ENCODE measurements at places on chromosomes 7 and 10. TPM values are rescaled to one million over a fixed set of nuclear protein-coding genes. Genes with fewer than 3 reads are reported as not detected.

GRCh38 chr10:91374052-91374451 lies 36.1 kb upstream of the HECTD2 start:
- DNase-seq: no peak

- DNase-seq: peak; percentile 92
These were observed 10.8 kb downstream of the NEURL1 start for GRCh38 chr10:103504181-103504783.

DNA sequence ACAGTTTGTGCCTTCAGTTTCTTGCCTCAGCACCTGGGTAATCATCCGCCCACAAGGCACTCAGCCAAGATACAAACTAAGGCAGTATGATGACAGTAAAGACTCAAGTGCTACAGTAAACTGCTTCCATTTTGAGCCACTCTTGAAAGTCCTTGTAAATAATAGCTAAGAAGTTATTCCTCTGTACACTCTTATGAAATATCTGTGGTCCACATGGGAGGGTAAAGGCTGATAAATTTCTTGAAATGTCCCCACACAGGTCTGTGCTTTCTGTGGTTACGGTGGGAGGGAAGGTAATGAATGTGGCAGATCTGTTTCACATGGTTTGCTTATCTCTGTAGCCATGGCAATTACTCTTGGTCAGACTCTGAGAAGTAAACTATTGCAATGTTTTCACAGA lies 551.0 kb upstream of the ZWINT start:
- no peak for DNase-seq

Gene LIPK
- not detected for total RNA-seq

GRCh38 chr10:126392469-126392868 lies 4.2 kb upstream of the ADAM12 start:
- DNase-seq: no peak

Gene ICA1
- total RNA-seq: 15.1 TPM

GRCh38 chr7:137667633-137668387 lies 179.0 kb downstream of the DGKI start:
- peak; percentile 91 for DNase-seq

GRCh38 chr7:99312316-99313203 lies 13.1 kb upstream of the ARPC1A start:
- peak; percentile 79 for DNase-seq

Gene ASAH2
- 0.46 TPM for total RNA-seq

DNA sequence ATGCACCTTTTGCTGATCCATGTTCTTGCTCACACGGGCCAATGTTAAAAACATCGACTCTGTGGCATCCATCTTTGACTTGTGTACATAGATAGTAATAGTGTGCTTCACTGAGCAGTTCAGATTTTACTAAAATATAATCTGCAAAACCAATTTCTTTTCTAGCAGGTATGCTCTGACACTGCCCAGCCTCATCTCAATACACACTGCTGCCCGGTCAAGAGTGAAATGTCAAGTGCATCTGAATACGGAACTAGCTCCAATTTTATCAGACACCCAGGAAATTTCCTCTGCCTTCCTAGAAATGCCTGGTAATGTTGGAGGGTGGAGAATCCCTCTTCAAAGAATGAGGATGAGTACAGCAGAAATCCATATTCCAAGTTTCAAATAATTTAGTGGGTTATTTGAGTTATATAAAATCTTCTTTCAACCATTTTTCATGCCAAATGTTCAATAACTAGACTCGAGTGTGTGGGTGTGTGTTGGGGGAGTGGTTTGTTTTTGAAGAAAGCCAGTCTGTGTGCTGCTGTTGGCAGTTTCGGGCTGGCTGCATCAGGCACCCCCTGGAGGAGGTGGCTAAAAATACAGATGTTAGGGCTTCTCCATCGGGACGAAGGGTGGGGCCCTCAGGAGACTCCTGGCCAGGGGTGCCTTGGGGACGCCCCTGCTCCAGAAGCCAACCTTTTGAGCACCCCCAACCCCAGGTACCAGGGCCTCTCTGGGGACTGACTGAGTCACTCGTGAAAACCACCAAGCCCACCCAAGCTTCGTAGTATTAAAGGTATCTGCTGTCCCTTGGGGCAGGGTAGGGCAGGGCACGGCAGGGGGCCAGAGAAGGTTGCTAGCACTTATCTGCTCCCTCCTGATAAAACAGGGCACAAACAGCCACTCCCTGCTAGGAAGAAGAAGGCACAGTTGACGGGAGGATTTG lies 15.4 kb downstream of the CTBP2 start:
- DNase-seq: peak; percentile 46

Gene NEUROG3
- not detected for total RNA-seq

Gene CADPS2
- 12.2 TPM for total RNA-seq

Gene CFAP58
- 0.06 TPM for total RNA-seq

DNA sequence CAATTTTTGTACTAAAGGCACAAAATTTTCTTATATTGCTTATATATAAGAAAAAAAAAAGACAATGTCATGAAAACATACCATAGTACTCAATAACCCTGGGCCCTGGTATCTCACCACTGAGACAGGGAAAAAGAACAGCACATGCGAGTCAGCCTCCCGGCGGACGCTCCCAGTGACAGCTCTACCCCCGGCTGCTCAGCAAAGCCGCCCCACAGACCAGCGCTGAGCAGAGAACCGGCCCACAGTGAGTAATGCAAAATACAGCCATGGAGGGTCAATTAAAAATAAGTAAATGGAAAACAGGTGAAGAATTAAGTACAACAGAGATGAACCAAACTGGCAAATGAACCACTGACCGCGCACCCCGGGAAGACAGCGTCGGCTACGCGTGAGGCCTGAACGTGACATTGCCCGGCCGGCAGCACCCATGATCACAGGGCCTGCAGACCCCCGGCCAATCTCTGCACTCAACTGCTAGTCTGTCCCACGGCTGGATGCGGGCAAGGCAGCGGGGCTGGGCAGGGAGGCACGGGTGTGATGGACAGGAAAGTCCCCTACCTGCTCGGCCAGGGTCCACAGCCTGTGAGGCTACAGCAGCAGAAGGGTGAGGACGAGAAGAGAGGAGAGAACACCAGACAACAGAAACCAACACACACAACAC lies 175.9 kb downstream of the ZMYND11 start:
- DNase-seq: no peak

Gene TFPI2
- total RNA-seq: 113 TPM

DNA sequence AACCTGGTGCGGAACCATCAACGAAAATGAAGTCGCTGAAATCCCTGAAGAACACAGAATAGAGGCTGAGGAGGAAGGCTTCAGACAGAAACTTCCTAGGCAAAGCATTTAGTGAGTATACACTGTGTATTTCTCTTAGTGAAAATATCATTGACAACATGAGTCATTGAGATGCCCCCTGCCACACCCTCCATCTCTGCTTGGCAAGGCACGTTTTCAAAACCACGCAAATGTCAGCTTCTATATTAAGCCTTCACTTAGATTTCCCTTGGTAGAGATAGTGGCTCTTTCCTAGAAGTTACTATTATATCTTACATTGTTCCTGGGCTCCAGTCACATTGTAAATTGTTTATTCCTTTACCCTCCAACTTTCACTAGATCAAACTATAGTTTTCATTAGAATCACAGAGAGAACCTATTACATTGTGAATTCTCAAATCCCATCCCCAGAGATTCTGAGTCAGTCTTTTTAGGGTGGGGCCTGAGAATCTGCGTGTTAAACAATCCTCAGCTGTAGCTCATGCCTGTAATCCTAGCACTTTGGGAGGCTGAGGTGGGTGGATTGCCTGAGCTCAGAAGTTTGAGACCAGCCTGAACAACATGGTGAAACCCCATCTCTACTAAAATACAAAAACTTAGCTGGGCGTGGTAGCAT lies 4.6 kb upstream of the SKAP2 start:
- DNase-seq: peak; percentile 48

DNA sequence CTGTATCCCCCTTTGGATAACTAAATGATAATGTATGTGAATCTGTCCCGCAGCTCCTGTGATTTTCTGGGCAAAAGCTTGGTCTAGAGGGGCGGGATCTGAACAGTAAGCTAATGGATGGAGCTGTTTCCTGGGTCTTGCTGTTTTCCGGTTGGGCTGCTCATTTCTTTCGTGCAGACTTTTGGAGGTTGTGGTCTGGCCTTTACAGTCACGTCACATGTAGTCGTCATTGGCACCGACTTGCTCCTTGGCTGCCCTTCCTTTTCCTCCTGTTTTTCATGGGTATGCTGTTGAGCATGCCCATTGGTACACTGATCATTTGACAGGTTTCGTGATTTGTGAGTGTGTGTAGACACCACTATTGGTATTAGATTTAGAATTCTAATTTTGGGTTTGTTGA lies 2.0 kb downstream of the FBH1 start:
- DNase-seq: no peak

Gene POLR1F
- 61.2 TPM for total RNA-seq

Gene DPP6
- 0.24 TPM for total RNA-seq

Gene ADIRF
- total RNA-seq: not detected

Gene CYP2C19
- total RNA-seq: not detected

- DNase-seq: no peak
These were observed 175.3 kb upstream of the SH2B2 start for GRCh38 chr7:102111061-102112041.

DNA sequence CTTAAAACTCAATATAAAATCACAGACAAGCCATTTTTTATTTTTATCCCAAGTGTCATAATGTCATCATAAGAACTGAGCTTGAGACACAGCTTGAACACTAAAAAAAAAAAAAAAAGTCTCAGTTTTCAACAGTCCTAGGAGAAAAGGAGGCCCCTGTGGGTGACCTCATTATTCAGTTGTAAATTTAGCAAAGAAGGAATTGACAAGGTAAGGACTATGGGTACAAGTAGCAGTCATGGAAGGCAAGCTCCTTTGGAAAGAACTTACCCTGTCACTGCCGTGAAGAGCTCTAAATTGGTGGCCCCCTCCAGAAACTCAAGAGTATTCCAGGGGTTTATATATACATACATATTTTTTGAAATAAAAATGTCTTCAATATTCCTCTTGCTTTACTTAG lies 864.4 kb upstream of the KCND2 start:
- DNase-seq: no peak

- DNase-seq: no peak
These were observed 182.6 kb downstream of the COBL start for GRCh38 chr7:51134013-51134441.

DNA sequence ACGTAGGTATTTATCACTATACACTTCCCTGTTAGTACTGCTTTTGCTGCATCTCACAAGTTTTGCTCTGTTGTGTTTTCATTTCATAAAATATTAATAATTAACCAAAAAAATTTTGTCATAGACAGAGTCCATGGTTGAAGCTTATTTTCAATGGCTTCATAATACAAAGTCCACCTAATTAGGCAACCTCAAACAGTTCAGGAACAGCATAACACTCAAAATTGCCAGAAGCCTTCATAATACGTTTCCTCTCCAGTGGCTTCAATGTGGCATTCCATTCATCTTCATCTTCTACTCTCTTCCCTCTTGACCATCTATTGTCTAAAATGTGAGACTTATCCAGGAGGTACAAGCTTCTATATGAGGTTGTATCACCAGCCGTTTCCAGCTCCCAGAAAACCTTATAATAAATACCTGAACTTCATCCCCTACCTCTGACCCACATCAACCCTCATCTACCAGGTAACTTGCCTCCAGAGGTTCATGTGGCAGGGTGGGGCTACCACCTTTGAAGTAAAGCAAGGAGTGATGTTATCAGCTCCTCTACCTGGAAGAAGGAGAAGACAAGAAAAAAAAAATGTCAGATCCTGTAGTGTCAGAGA lies 337.3 kb downstream of the MALRD1 start:
- no peak for DNase-seq

Gene PSAP
- total RNA-seq: 187 TPM

Gene CNPY1
- 1.7 TPM for total RNA-seq

Gene NT5C2
- 34.2 TPM for total RNA-seq

- no peak for DNase-seq
These were observed 8.3 kb downstream of the IQCE start for GRCh38 chr7:2566890-2567678.

DNA sequence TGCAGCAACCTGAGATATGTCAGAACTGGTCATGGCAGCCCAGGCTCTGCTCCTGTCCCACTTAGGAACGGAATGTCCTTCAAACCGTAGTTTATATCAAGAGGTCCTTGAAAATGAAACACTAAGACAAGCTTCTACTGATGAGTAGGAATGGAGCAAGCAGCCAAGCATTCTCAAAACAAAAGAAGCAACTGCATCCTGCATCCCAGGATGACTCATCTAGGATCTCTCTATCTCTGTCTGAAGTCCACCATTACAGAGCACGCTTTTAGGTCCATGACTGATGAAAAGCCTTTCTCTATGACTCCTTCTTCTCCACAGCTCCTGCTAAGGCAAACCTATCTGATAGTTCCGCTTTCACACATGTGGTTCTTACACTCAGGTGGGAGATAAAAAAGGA lies 16.3 kb downstream of the MBL2 start:
- DNase-seq: no peak

DNA sequence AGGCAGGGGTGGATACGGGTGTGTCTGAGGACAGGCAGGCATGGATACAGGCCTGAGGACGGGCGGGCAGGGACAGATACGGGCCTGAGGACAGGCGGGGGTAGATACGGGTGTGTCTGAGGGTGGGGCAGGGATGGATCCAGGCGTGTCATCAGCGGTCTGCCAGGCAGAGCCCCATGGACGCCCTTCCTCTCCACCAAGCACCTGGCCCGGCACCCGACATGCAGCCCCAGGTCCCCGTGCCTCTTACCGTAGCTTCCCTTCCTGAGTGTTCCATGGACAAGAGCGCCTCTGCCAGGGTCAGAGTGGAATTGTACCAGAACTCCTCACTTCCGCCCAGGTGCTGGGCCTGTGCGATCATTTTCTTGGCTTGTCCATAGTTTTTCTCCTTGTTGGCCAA lies 74.6 kb upstream of the NKX6-2 start:
- DNase-seq: no peak

Gene TRDMT1
- 9.1 TPM for total RNA-seq

Gene ZNF775
- total RNA-seq: 18.2 TPM

GRCh38 chr10:75377869-75378268 lies 23.7 kb downstream of the ZNF503 start:
- no peak for DNase-seq

Gene HMX2
- 1.3 TPM for total RNA-seq

DNA sequence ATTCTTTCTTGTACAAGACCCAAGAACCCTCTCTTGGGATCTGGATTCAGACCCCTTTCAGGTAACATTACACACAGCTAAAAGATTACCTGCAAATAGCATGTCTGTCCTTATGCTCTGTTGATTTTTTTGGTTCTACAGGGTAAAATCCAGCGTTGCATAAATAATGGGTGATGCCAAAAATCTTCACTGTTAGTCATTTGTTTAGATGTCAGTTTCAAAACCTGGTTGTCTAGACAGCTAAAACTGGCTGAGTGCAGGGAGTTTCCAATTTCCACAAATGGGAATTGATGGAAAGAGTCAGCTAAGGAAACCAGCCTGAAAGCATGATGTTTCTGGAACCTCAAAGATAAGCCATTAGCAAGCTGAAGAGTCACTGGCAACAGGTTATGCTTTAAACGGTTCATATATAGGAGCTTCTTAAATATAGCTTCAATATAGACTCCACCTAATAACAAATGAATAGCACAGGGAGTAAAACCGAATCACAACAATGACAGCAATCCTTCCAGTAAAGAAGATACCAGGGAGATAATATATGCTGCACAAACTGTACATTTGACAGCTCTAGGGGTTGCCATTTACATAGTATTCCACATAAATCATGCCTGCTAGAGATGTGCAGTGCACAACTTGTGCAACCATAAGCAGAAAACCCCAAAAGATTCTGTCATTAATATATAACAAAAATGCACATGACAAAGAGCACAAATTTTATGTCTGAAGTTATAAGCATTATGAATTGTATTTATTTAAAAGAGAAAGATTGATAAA lies 20.4 kb downstream of the CCDC71L start:
- no peak for DNase-seq

Gene PPP1R9A
- 2.6 TPM for total RNA-seq
